ENCODE measurements at places on chromosomes 4 and X.

GRCh38 chr4:8324640-8325239, 55.2 kb downstream of the HTRA3 start:
- peak; percentile 34 for DNase-seq

DNA sequence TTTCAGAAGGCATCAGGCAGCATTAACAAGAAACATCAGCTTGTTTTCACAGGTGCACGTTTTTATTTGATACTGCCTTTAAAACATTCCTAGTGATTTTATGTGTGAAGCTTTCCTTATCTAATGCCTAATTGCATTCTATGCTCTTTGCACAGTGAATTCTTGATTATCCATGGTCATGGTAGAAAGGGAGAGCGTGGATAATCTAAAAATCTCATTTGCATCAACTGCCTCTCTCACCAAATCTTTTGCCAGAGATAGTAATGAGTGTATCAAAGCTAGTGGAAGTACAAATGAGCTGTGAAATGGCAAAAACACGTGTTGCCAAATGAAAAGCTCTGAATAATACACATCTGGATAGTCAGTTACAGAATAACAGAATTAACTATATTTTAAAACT, 170.5 kb downstream of the NAA11 start:
- no peak for DNase-seq

DNA sequence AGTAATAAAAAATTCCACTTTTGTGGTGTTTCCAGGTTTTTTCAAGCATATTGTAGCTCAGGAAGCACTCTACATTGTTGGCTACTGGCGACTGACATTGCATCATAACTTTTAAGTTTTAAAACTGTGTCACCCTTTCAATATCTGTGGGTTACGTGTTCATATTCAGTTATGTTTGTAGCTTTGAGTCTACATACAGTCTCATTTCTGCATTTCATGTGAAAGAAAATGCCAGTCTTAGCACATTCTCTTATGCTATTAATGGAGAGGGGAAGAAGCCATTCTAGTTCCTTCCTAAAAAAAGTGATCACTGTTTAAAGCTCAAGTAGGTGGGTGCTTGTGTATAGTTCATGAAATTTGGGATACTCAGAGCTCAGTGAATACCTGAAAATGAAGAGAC, 38.1 kb downstream of the DIAPH2 start:
- no peak for DNase-seq

DNA sequence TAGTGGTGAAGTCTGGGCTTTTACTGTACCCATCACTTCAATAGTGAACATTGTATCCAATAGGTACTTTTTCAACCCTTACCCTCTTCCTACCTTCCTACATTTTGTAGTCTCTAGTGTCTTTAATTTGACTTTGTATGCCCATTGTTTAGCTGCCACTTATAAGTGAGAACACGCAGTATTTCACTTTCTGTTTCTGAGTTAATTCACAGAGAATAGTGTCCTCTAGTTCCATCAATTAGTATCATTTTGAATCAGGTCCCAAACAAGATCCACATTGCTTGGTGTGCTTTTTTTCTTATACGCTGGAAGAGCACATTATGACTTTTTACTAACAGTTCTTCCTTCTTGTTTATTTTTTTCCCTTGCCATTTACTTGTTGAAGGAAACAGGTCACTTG, 176.0 kb upstream of the WDFY3 start:
- no peak for DNase-seq

GRCh38 chrX:4129626-4130025, 416.2 kb upstream of the PRKX start:
- no peak for DNase-seq

GRCh38 chr4:3719191-3719590, 47.0 kb upstream of the ADRA2C start:
- no peak for DNase-seq

DNA sequence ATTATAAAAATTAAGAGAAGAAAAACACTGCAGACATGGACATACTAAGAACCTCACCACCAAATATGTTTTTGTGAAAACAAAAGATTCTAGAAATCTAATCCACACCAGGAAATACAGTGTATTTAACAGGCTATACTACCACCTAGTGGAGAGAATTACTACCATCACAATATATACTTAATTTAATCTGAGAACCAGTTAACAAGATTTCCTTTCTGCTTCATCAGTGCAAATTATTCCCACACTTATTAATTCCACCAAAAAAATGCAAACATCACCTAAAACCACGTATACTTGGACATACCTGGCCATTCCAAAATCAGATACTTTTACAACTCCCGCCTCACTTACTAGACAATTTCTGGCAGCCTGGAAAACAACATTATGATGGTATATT, 7.0 kb upstream of the TXK start:
- peak; percentile 60 for DNase-seq

All from EH (cell line).